ENCODE measurements at places on chromosomes 7 and 10.

DNA sequence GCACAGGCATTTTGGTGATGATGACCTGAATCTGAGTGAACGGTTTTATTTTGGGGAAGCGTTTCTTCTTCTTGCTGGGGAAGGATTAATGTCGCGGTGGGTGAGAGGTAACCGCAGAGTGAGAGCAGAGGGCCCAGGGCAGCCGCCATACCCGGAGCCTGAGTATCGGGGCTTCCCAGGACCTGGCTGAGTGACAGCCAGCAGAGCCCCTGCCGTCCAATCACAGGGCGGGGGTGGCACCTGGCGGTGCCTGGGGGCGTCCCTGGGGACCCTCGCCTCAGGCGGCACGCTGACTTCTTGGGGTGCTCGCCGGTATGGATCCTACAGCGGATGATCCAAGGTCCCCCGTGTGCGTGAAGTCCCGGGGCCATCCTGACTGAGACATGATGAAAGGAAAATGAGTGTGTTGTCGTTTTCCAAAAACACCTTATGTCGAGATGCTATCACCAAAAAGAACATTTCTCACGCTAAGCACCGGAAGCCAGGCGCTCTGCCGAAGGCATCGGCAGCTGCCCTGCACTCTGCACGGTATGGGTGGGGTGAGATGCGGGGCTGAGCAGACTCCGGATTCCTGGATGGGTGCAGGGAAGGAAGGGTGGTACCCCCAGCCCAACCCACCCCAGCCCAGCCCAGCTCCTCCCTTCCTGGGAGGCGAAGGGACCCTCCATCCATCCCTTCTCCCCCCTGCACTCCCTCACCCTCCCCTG is 227.9 kb upstream of the SHH start:
- no peak for DNase-seq

DNA sequence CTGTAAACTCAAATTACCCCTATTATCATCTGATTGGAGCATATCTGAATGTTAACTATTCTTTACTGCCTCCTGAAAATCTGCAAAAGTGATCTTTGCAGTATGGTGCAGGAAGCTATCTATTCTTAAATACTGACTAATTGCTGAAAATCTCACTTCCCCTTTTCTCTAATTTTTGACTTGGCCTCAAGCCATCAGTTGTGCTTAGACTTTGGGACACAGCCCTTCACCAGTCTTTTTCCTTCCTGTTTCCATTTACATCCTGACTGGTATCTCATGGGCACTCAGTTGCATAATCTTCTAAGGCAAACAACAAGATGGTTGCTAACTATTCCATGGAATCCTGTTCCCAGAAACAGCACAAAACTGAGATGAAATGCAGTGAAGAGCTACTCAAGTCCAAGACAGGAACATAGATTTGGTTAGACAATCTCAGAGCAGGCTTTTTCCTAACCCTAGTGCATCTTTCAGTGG is 228.5 kb downstream of the SORCS1 start:
- no peak for DNase-seq

DNA sequence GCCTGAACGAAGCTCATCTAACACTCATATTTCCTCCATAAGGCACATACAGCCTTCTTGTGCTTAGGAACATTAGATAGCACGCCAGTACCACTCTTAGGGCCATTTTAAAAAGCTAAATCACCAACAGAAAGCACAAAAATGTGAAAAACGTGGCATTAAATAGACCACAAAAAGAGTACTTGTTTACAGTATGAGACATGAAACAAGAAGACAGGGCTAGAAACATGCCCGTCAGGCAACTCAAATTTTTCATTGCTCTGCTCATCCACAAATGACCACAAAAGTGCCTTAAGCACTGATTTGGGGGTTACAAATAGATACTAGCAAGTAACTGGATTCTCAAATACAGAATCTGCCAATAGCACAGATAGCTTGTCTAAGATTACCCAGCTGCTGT is 67.8 kb downstream of the ELMO1 start:
- DNase-seq, result no peak

GRCh38 chr10:125708971-125709503 is 10.5 kb upstream of the EDRF1 start:
- no peak for DNase-seq

DNA sequence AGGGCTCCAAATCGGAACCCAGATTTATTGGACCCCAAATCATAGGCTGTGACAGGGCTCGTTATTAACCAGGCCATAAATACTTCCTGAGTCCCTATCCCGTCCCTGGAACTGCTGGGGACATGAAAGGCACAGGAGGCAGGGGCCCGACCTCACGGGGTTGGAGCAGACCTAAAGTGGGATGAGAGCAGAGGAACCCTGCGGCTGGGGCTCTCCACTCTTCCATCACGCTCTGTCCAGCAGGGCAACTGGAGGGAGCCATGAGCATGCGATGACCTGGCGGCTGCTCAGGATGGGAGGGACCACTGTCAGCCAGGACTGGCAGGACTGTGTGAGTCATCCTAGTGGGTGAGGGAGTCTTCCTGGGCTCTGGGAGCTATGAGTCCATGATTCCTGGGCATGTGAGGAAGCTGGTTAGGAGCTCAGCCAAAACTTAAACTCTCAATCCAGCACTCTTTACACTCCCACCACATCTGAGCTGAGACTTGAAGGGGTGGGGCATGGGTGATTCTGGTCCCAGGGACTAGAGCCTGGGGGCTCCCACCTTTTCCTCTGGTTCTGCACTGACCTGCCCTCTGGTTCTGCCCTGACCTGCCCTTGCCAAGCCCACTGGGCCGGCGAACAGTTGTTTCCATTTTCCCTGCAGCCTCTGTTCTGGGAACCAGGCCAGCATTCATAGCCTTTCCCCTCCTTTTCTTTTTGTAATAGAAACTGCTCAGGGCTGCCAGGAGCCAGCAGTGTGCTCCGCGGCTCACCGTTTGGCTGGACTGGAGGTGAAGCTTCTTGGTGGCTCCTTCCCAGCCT is 47.1 kb downstream of the SYPL1 start:
- DNase-seq, result no peak

DNA sequence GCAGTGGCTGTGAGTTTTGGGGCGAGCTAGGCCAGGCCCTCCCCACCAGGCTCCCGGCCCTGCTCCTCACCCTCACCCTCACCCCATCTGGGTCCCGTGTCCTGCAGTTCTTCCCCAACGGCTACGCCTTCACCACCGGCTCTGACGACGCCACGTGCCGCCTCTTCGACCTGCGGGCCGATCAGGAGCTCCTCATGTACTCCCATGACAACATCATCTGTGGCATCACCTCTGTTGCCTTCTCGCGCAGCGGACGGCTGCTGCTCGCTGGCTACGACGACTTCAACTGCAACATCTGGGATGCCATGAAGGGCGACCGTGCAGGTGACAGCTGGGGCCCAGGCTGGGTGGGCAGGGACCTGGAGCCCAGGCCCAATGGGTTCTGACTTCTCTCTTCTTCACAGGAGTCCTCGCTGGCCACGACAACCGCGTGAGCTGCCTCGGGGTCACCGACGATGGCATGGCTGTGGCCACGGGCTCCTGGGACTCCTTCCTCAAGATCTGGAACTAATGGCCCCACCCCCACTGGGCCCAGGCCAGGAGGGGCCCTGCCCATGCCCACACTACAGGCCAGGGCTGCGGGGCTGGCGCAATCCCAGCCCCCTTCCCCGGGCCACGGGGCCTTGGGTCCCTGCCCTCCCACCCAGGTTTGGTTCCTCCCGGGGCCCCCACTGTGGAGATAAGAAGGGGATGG is 4.9 kb downstream of the GNB2 start:
- DNase-seq, result no peak

DNA sequence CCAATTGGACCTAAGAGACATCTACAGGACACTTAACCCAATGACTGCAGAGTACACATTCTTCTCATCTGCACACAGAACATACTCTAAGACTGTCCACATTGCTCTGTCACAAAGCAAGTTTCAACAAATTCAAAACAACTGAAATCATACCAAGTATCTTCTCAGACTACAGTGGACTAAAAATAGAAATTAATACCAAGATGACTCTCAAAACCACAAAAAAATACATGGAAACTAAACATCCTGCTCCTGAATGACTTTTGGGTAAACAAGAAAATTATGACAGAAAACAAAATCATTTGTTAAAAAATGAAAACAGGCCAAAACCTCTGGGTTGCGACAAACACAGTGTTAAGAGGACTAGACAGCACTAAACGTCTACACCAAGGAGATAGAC is 24.5 kb downstream of the SNX13 start:
- no peak for DNase-seq

DNA sequence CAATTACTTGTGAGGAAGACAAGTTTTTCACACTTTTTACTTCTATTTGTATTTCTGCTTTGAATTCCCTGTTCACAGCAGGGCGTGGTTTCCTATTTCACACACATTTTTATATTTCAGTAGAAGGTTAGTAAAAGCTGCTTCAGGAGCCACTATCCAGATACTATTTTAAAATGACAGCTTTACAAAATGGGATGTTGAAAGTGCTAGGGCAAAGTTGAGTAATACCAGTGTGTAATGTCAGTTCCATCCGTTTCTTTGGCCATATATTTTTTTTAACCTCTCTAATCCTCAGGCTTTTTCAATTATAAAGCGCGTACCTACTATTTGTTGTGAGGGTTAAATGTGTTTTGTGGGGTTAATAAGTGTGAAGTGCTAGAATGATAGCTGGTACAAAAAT is 276.6 kb downstream of the GPR158 start:
- no peak for DNase-seq

All from stimulated activated CD8-positive, alpha-beta memory T cell treated with anti-CD3 and anti-CD28 coated beads, Interleukin-7, amount 100 ng/mL, for 4 hours (primary cell).